ENCODE measurements at places on chromosomes 1 and 21.

DNA sequence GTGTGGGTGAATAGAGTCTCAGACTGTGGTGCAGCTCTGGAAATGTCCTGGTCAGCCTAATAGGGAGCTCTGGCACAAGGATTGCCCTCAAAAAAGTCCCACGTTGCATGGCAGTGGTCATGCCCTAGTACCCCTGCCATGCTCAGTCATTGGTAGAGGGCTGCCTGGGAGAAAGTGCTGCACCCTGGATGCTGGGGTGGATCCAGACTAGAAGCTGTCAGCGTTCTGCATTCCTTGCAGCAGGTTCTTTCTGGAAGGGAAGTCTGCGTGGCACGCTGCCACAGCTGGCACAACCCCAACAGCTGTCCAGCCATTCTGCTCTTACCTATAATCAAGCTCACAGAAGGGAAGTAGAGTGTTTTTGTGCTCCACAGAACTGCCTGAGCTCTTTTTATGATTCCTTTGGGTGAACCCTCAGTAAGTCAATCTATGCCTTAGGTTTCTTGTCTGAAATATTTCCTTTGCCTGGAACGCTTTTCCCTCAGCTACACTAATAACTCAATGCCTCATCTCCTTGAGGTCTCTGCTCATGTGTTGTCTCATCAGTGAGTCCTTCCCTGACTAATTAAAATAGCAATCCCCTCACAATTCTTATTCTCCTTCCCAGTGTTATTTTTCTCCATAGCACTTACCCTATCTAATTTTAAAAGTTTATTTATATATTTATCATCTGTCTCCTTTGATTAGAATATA, 61.5 kb upstream of the JAK1 start:
- no peak for DNase-seq

- DNase-seq: no peak
Measured at GRCh38 chr1:3321559-3322449, 132.7 kb upstream of the ARHGEF16 start.

DNA sequence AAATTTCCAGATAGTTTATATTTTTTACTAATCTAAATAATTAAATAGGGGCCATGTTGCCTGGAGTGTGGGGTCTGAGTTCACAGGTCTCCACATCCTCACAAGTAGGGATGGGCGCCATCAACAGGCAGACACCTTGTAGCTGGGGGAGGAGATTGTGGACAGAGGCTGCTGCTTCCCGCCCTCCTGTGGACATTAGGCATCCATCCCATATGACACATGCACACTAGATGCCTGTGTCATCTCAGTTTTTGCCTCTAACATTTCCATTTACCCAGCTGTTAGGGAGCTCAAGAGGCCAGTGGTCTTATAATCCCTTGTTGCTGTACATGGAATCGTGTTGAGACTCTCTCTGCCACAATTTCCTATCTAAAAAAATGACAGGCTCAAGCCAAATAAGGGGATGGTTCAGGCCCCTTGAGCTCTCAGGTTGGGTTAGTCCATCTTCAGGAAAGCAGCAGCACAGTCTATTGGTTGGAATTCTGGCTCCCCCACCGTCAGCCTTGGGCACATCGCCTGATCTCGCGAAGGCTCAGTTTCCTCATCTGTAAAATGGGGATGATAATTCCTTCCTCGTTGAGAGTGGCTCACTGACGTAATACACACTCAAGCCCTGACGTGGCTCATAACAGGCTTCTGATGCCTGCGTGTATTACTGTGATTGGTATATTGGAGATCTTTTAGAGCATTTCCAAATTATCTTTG, 13.6 kb downstream of the LHX4 start:
- DNase-seq: no peak

GRCh38 chr1:13462682-13463081, 51.1 kb downstream of the LRRC38 start:
- DNase-seq: no peak
